ENCODE measurements at places on chromosomes 1 and 21.

GRCh38 chr1:42953182-42954180 is 5.2 kb downstream of the SLC2A1 start:
- DNase-seq = no peak

DNA sequence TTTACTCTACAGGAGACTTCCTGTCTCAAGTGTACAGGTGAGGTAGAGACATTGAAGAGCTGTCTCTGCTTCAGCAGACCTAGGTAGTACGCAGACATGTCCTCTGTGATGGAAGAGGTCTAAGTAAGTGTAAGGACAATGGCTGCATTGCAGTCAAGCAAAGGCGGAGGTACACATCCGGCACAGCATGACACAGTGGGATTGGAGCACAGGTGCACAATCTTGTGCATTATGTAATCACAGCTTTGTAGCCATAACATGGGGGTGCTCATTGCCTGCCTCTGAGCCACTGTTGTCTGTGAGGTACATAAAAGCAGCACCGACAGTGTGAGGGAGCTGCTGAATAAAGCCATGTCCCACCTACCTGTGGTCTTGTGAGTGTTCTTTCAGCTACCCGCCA is 66.4 kb upstream of the CCDC190 start:
- DNase-seq = no peak

- no peak for DNase-seq
Measured at GRCh38 chr1:228996281-228996680, 261.0 kb downstream of the RHOU start.

- DNase-seq = no peak
Measured at GRCh38 chr1:177411381-177411780, 240.6 kb downstream of the BRINP2 start.

- no peak for DNase-seq
Measured at GRCh38 chr21:36698981-36699545, at the start of gene SIM2. Gene SIM2 (plus strand): TSS chr21:36699115. CDS start chr21:36699747, 632 bp downstream.

DNA sequence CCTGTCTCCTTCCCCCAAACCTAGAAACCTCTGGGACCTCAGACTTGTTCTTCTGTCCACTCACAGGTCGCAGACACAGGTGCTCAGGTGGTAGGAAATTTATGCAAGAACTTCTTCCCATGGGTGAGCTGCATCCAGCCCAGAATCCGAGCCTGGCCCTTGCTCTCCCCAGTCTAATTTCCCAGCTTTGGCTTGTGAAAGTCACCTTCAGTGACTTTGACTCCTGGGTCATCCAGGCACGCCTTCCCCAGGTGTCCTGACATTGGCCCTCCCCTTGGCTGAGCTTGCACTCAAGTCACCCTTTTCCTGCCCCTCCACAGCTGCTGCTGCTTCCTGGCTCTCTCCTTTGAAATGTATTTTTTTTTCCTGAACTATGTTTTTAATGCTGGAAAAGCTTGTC is 6.6 kb downstream of the IPO13 start:
- no peak for DNase-seq

DNA sequence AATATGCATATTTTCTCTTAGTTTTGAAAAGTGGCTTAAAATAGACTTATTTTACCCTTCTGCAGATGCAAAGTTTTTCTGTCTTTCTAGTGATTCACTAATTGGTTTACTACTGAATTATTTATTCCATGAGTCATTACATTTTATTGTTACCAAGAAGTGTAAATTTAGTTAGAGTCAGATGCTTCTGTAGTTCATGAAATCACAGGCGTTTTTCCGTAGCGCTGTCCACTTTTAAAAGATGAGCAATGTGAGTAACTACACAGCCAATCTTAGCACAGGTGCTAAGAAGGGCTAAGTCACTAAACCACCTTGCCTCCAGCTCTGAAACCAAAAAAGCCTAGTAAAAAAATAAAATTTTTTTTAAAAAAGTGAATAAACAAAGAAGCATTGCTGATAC is 24.7 kb downstream of the RGS13 start:
- no peak for DNase-seq

DNA sequence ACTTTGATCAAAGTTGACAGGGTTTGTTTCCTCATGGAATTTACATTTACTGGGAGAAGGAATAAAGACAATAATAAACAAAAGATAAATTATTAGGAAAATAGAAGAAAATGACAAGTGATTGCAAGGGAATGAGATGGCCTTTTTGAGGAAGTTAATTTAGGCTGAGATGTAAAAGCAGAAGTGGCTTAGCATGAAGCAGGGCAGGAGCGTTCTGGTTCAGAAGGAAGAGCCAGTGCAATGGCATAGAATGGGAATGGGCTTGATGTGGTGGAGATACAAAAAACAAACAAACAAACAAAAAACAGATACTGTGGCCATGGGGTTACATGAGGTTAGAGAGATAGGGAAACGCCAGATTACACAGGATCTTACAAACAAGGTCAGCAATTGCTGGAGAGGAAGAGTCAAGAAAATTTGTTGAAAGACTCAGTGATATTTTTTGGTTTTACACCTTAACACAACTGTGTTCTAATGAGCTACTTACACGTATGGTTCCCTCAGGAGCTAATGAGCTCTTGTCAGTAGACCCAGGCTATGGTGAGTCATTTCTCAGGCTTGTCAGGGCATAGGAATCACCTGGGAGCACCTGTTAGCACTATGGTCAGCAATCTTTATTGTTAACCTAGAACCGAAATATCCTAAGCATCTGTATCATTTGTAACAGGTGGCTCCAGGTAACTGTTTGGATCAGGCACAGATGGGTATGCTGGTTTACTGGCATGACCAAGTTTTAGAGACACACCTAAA is 8.7 kb upstream of the CADM3 start:
- no peak for DNase-seq

DNA sequence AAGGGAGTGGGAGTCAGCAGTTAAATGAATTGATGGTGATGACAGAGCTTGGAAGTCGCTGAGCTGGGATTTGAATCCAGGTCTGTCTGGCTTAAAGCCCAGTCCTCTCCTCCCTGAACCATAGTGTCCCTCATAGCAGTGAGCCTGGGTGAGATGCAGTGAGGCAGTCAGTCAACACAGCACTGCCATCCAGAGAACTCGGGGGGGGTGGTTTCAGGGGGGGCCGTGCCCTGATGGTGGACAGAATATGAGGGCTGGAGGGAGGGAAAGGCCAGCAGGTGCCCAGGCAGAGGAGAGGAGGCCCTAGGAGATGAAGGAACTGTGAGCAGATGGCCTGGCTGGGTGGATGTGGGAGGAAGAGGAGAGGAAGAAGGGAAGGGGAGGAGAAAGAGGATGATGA is 405.6 kb downstream of the PTPRU start:
- no peak for DNase-seq

DNA sequence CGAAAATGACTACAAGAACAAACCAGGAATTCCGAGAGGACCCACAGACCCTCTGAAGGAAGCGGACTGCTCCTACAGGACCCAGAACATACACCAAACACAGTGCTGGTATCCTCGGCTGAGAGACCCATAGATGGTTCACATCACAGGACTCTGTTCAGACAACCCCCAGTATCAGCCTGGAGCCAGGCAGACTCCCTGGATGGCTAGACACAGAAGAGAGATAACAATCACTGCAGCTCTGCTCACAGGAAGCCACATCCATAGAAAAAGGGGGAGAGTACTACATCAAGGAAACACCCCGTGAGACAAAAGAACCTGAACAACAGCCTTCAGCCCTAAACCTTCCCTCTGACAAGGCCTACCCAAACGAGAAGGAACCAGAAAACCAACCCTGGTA is 434.0 kb upstream of the NR5A2 start:
- DNase-seq = no peak

DNA sequence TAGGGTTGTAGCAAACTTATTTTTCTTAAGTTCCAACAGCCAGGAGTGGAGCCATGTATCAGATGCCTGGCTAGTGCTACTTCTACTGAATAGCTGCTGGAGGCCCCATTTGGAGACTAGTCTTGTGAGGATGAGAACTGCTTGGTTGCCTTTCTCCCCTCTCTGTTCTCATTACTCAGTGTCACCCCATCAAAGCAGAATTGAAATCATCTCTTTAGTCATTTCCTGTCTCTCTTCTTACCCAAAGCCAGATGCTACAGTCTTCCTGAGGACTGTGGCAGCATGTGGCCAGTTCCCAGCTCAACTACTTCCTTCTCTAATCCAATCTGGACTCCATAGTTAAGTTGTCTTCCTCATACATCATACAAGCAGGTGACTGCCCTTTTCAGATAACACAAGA is 197.5 kb downstream of the BRINP2 start:
- no peak for DNase-seq

DNA sequence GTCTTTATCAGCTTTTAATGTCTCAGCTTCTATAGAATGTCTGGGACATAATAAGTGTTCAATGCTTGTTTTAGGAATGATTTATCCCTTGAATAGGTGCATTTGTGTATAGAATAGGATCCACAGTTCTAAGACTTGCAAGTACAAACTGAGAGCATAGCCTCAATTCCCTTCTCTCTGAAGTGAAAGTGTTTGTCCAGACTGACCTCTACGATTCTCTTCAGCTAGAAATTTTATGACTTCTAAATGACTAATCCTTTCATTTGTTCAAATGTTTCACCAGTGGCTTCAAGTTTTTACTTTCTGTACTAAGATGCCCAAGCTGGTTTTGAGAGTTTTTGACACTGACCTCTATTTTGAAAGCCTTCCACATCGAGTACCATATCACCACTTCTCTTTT is 608.2 kb upstream of the ADGRL4 start:
- no peak for DNase-seq

DNA sequence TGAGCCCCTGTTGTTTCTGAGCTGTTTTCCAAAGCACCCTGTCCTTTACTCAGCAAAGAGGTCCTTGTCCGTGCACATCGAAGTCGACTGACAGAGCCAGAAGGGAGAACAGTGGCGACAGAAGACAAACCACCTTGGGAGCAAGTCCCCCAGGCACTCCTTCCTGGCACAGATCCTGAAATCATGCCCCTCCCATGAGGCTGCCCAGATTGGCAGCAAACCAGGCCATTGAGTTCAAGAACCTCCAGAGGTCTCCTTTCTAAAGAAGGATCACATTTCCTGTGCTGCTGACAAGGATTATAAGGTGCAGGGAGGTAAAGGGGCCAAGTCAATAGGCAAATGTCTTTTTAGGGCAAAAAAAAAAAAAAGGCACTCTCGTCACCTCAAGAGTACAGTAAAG is 84.7 kb upstream of the HIVEP3 start:
- no peak for DNase-seq

GRCh38 chr1:42747125-42747524 is 7.1 kb upstream of the CLDN19 start:
- DNase-seq = peak; percentile 45

- no peak for DNase-seq
Measured at GRCh38 chr1:173020138-173020750, 30.5 kb downstream of the TNFSF18 start.

GRCh38 chr1:21531241-21531640 is 22.0 kb downstream of the ALPL start:
- no peak for DNase-seq

DNA sequence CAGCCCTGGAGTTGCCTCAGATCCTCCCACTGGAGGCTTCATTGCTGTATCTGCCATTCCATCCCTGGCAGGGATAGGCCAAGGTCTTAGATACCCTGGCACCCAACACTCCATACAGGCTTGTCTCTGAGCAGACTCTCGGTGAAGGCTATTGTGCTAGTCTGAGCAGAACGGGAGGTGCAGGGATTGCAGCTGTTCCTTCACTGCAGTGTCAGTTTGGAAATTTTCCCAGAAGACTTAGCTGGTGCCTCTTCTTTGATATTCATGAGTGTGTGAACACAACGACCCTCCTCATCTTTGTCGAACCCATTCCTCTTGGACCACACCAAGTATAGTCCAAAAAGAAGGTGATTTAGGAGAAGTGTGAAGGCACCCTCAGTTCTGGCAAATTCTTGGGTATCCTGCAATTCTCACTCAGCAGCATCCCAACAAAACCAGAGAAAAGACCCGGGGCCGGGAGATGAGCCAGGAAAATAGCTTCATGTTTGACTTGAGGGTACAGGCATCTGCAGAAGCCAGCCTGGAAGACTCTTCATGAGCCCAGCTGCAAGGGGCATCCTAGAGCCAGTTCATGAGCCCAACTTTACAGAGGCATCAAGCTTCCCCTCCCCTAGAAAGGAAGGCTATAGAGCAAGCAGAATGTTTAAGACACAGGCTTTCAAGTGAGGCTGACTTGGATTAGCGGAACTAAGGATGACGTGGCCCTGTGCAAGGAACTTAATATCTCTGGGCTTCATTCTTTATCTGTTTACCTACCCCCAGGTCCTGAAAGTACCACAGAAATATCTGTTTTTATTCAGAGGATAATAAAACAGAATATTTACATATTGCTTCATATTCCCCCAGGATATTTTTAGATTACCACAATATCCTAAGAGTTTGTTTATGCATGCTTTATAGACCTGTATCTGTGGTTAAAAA is 38.8 kb upstream of the HAO2 start:
- no peak for DNase-seq

DNA sequence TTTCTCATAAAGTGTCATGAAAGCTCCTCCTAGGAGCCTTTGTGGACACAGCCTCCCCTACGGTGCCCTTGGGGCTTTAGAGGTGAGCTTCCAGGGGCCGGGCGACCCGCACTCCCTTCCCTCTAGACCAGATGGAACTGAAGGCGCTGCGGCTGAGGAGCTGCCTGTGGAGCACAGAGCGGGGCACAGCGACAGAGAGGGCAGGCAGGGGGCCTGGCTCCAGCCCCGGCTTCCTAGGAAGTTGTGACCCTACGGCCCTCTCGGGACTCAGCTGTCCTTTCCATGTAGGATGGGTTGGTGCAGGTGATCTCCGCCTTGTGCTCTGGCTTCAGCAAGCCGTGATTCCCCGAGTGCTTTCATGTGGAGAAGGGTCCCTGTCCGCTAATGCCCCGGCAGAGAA is 23.6 kb upstream of the NEK2 start:
- no peak for DNase-seq

- DNase-seq = no peak
Measured at GRCh38 chr1:55747408-55747841, 532.3 kb upstream of the USP24 start.

DNA sequence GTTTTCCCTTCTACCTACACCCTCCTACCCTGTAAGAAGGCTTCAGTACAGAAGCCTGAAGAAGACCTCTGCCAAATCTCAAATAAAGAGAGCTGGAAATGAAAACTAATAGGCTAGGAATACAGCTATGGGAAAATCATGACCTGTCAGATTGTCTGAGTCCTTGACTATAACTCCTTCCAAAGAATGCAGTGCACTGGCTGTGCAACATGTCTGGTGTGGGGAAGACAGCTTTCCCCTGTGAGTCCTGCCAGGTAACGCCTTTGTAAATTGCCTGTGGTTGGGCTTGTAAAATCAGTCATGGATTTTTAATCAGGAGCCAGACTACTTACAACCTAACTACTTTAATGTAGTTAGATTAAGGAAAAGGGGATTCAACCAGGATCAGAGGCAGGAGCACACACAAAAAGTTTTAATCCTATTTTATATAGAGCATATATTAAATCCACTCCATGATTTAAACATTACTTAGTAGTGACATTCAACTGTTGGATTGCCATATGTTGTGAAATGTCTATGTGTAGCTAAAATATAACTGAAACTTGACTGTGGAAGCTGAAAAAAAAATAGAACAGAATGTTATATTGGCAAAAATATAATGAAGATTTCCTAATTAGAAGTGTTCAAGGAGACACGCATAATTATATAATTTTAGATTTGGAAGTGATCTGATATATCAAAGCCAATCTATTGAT is 1667.8 kb downstream of the KCNT2 start:
- DNase-seq = no peak

GRCh38 chr1:70256664-70257063 is 35.5 kb downstream of the SRSF11 start:
- DNase-seq = no peak

Measured in stimulated activated CD4-positive, alpha-beta T cell treated with anti-CD3 and anti-CD28 coated beads, Interleukin-1b, Interleukin-23, amount 100 ng/mL, for 4 hours (primary cell).